ENCODE measurements at places on chromosomes 3 and 15. TPM values are rescaled to one million over a fixed set of nuclear protein-coding genes. Genes with fewer than 3 reads are reported as not detected.

Gene SERPINI1
- 0.99 TPM for total RNA-seq

Gene MYO5A
- total RNA-seq, result 13.2 TPM

Gene LRRC34
- 3.8 TPM for total RNA-seq

Gene TLE3
- total RNA-seq, result 105 TPM

DNA sequence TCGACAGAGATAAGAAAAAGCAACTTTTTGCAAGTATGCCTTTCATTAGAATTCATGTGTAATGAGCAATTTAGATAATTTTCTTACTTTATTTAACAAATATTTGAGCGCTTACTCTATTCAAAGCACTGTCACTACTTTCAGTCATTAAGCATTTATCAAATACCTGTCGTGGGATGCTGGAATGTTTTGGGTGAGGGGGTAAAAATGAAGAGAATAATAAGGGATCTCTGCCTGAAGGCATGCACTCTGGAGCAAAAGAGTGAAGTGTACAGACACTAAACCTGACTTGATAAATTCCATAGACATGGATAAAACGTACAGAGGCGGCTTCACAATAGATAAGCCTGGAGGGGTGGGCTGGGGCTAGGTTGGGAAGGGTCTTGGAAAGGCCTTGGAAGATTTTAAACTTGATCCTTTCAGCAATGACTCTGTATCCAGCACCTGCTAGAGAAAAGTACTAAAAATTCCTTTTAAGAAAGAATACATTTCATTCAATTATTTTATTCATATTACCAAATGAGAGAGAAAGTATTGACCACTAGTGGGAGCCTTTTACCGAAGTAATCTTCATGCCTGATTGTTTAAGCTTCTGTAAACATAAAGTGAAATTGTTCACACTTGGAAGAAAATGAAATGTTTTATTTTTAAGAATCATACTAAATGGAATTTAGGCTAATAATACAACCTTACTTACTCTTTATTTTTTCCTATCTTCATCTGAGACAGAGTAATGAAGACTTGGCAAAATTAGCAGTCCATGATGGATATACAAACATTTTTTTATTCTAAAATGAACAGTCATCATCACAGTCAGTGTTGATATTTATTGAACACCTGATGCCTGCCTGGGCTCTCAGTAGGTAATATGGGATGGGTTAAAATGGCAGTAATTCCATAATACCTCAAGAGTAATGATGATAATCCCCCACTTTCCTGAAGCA, 113.2 kb downstream of the PPP2R3A start:
- no peaks in the 10 kb centered on the region for H3K4me1 ChIP-seq
- peaks cover under 1% of the 10 kb centered on the region for H3K36me3 ChIP-seq
- H3K27me3 ChIP-seq, result peaks cover 3% of the 10 kb centered on the region
- DNase-seq, result no peak
- no peak overlapping the region for H3K27ac ChIP-seq

- H3K27me3 ChIP-seq, result peaks cover 18% of the 10 kb centered on the region
- no peak for DNase-seq
- no peaks in the 10 kb centered on the region for H3K4me1 ChIP-seq
- H3K36me3 ChIP-seq, result no peaks in the 10 kb centered on the region
Measured at GRCh38 chr3:156217674-156218352, 97.4 kb downstream of the KCNAB1 start.

DNA sequence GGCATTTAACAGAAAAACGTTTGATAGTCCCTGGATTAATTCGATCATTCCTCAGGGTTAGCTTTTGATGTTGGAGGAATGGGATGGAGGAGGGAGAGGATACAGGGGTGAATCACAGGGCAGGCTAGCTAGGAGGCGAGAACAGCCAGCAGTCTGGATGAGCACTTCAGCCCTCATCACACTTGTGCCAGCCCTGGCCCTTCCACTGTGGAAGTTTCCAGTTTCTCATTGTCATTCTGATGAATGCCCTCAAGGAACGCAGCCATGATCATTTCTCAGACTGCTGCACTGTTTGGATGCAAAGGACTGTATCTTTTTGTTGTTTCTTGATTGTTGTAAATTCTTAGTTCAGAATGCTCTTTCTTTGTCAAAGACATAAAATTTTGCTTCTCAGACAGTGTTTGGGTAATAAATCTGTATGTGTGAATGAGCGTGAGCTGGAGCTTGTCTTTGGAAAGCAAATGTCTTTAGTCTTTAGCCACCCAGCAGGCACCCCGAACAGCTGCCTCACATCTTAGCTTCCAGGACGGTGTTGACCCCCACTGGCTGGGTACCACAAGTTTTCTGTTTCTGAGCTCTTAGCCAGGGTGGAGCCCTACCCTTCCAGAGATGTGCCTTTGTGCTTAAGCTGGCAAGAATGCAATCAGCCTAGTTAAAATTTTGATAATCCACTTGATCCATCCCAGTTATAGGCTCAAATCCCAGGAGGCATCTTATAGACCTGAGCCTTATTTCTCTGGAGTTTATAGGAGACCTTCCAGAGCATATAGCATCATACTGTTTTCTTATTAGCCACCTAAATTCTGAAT, 121.1 kb downstream of the PDCD6IP start:
- H3K4me3 ChIP-seq, result no peak overlapping the region
- DNase-seq, result no peak
- H3K36me3 ChIP-seq, result no peaks in the 10 kb centered on the region

GRCh38 chr15:45869034-45869668, 234.3 kb downstream of the SQOR start:
- H3K4me3 ChIP-seq, result no peak overlapping the region
- no peaks in the 10 kb centered on the region for H3K4me1 ChIP-seq
- H3K27me3 ChIP-seq, result peaks cover 5% of the 10 kb centered on the region
- no peak overlapping the region for H3K27ac ChIP-seq
